Ovary (tissue), 10 donors: ENCODE measurements at places on chromosomes 12 and 14. TPM values are rescaled to one million over a fixed set of nuclear protein-coding genes. Genes with fewer than 3 reads are reported as not detected.

The XRCC3 gene
- 2.9 TPM for total RNA-seq

The CLECL1 gene
- 0.60 TPM for total RNA-seq

DNA sequence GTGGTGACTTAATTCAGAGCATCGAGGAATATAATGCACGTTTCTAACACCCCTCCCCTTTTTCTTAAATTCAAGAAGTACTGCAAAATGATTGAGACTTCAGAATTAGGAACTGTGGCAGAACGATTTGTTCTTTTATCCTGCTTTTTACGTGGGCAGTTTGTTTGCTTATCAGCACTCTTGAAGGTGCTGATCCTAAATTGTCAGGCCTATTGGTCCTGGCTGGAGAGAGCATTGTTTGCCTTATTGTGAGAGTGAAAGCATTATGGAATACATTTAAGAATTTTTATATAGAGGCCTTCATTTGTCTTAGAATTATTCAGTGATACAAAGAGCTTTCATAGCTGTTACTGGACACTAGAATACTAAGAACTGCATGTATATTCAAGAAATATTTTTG lies 59.1 kb downstream of the TMTC2 start:
- H3K4me3 ChIP-seq = no peak overlapping the region
- no peaks in the 10 kb centered on the region for H3K27me3 ChIP-seq
- H3K36me3 ChIP-seq = no peaks in the 10 kb centered on the region
- H3K27ac ChIP-seq = no peak overlapping the region
- H3K4me1 ChIP-seq = no peaks in the 10 kb centered on the region
- DNase-seq = no peak

The ZCRB1 gene
- total RNA-seq = 38.9 TPM

The RAP1B gene
- 146 TPM for total RNA-seq

The KHNYN gene
- total RNA-seq = 63.3 TPM

The PRH2 gene
- total RNA-seq = 0.43 TPM

- no peaks in the 10 kb centered on the region for H3K36me3 ChIP-seq
- no peak overlapping the region for H3K27ac ChIP-seq
Measured at GRCh38 chr12:114399664-114400211, 6.2 kb downstream of the TBX5 start.

DNA sequence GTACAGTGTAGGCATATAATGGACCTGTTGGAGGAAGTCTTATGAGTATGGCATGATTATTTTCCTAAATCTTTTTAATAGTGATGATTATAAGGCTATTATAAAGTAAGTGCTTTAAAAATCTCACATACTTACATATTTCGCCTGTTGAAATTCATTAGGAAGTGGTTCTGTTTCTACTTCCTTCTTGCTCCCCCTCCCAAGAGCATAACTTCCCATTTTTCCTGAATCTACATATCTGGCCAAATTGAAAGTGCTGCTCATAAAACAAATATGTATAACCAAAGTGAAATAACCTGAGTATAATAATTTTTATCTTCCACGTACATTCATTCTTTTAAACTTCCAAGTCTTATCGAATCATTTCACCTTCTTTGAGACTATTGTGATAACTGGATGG lies 455.6 kb upstream of the SEL1L start:
- H3K4me3 ChIP-seq = no peak overlapping the region
- H3K27me3 ChIP-seq = no peaks in the 10 kb centered on the region
- no peak overlapping the region for H3K27ac ChIP-seq
- no peak for DNase-seq

DNA sequence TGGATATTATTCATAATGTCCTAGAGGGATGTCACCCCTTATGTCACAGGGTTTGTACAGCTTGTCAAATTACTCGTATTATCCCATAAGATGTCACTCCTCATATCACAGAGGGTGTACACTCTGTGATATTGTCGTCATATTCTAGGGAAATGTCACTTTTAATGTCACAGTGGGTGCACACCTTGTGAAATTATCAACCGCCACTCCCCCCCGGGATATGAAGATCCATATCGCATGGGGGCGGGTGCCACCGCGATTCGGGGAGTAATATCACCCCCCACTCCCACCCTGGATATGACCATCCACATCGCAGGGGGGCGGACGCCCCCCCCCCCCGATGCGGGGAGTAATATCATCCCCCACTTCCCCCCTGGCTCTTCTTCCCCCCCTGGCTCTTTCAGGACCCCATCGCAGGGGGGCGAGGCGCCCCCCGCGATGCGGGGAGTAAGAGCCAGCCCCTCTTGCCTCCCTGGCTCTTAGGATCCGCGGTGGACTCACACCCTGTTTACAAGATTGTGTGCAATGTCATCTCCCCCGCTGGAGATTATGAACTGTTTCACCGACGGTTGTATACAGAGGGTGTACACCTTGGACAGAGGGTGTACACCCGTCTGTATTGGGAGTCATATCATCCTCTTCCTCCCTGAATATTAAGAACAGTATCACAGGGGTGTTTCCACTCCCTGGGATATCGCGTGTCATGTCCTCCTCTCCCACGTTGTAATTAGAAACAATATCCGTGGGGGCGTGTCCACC lies 92.8 kb downstream of the FRMD6 start:
- no peak for DNase-seq
- H3K4me3 ChIP-seq = no peak overlapping the region
- no peak overlapping the region for H3K27ac ChIP-seq
- H3K27me3 ChIP-seq = no peaks in the 10 kb centered on the region
- no peaks in the 10 kb centered on the region for H3K36me3 ChIP-seq

GRCh38 chr12:9378430-9378835 lies 170.2 kb upstream of the PZP start:
- no peaks in the 10 kb centered on the region for H3K36me3 ChIP-seq
- no peak for DNase-seq
- no peaks in the 10 kb centered on the region for H3K4me1 ChIP-seq
- no peaks in the 10 kb centered on the region for H3K27me3 ChIP-seq

The ITGA7 gene
- 9.9 TPM for total RNA-seq

The GAS2L3 gene
- total RNA-seq = 3.6 TPM

The ERP27 gene
- 0.35 TPM for total RNA-seq

- no peaks in the 10 kb centered on the region for H3K4me1 ChIP-seq
- H3K27me3 ChIP-seq = no peaks in the 10 kb centered on the region
- no peak overlapping the region for H3K4me3 ChIP-seq
- no peak for DNase-seq
- no peaks in the 10 kb centered on the region for H3K36me3 ChIP-seq
Measured at GRCh38 chr12:100789146-100789545, 5.4 kb upstream of the ANO4 start.

The POMT2 gene
- total RNA-seq = 15.7 TPM

DNA sequence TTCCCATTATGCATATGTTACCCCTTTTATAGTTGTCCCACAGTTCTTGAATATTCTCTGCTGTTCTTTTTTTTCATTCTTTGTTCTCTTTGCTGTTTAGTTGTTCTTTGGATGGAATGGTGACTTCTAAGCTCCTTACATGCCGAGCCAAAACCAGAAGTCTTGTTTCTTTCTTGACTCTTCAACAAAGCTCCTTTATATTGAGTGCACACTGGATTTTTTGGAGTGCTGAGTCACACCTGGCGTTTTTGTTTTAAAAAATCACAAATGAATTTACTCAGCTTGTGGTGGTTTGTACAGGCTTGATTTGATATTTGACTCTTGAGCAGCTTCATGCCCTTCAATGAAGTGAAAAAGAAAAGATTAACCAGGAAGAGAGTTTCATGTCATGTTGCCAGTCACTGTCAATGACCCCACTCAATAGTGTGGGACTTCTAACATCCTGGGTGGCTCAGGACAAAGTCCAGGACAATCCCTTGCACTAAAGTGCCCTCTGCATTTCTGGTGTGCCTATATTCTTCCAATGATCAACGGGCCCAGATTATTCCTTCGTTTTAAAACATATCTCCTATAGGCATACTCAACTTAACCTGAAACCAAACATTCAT lies 112.4 kb upstream of the SLC38A4 start:
- H3K27ac ChIP-seq = no peak overlapping the region
- H3K4me1 ChIP-seq = no peaks in the 10 kb centered on the region
- H3K36me3 ChIP-seq = no peaks in the 10 kb centered on the region
